ENCODE measurements at places on chromosomes 6 and 20. TPM values are rescaled to one million over a fixed set of nuclear protein-coding genes. Genes with fewer than 3 reads are reported as not detected.
A peak's percentile ranks its signal among the peaks of the same experiment; 100 is the strongest.

DNA sequence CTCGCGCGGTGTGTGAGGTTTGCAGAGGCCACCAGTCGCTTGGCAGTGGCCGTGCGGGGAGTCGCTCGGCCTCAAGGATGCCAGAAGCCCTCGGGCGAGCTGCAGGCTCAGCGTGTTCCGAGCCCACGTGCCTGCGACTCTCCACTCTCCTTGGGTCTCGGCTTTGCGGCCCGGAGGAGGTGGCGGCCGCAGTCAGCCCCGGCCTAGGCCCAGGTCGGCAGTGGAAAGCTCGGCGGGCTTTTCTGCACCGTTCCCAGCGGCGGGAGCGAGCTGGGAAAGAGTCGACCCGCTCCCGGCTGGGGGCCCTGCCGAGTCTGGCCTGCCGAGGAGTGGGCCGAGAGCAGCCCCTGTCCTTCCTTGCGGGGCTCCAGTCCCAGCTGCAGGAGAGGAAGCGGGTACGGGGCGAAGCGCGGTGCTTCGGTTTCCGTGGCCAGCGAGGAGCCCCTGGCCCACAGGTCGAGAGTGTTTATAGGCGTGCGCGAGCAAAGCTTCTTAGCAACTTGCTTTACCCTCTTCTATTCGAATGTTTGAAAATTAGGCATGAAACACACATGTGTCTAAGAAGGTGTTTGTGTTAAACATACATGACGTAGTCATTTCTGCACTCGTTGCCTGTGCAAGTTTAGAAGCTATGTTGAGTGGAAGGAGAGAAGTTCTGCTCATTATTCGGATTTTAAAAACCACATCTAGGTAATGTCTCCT lies 5.6 kb downstream of the FOXC1 start:
- H3K4me1 ChIP-seq: peaks cover 26% of the 10 kb centered on the region
- DNase-seq: no peak
- H3K27ac ChIP-seq: no peak overlapping the region
- H3K36me3 ChIP-seq: no peaks in the 10 kb centered on the region

GRCh38 chr6:122472022-122472340 lies 374 bp upstream of the SERINC1 start:
- DNase-seq: no peak
- no peaks in the 10 kb centered on the region for H3K27me3 ChIP-seq
- H3K27ac ChIP-seq: peak overlapping the region; percentile 98
- H3K4me3 ChIP-seq: peak overlapping the region; percentile 79
- H3K4me1 ChIP-seq: peaks cover 40% of the 10 kb centered on the region

DNA sequence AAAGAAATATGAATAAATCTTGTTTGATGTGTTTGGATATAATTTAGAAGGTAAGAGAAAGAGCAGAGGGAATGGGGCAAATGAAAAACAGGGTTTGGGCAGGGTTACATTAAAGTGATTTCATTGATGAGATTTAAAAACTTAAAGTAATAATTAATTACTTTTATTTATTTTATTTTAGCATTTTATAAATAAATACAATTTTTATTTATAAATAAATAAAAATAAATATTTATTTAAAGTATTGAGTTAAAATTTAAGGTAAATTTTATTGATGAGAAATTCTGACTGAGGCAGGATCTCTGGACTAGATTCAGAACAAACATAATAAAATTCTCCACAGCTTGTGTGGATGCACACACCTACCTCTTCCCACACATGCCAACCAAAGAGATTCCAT lies 584.1 kb upstream of the BTBD3 start:
- no peaks in the 10 kb centered on the region for H3K27me3 ChIP-seq
- no peaks in the 10 kb centered on the region for H3K4me1 ChIP-seq
- no peak overlapping the region for H3K4me3 ChIP-seq

- no peaks in the 10 kb centered on the region for H3K4me1 ChIP-seq
- H3K27ac ChIP-seq: no peak overlapping the region
- H3K4me3 ChIP-seq: no peak overlapping the region
- DNase-seq: no peak
- no peaks in the 10 kb centered on the region for H3K36me3 ChIP-seq
Measured at GRCh38 chr6:64590965-64591675, 955.5 kb downstream of the PHF3 start.

- no peak for DNase-seq
- peaks cover 44% of the 10 kb centered on the region for H3K4me1 ChIP-seq
- no peaks in the 10 kb centered on the region for H3K27me3 ChIP-seq
- no peak overlapping the region for H3K4me3 ChIP-seq
- H3K36me3 ChIP-seq: no peaks in the 10 kb centered on the region
- no peak overlapping the region for H3K27ac ChIP-seq
Measured at GRCh38 chr6:133955582-133956415, 2.8 kb downstream of the TBPL1 start.

DNA sequence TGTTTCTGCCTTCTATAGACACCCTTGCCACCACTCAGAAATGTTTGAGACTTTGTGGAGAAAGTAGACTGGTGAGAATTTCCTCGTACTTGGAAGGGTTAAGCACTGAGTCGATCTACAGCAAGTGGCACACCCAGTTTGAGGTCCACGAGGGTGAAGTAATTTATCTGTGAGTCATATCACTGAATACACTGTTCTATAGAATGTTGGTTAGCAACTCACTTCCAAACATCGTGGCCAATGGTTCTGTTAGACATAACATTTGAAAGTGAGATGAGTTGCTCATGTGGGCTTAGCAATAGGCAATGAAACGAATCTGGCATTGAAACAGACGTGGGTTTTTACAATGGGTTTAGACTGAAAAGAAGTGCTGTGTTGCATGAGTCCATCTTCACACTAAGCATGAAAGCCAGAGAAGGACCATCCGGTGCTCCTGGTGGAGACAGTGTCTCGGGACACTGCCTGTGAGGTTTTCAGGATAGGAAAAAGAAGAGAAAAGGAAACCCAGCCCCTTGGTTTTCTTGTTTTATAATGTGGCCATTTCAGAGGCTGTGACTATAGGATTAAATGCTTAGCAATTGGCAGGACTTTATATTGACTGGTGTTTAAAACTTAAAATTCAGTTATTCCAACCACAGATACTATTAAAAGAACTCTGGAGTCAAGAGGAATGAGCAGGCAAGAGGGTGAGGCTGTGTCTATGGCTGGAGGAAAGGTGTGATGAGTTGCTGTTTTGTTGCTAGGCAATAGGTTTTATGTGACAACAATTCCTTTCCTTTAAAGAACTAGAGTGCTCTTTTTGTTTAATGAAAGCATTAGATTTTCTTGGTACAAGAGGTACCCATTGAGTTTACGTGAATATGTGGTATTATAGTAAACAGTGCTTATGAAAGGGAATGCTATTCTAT lies 31.0 kb upstream of the EZR start:
- peak overlapping the region; percentile 87 for H3K27ac ChIP-seq
- H3K36me3 ChIP-seq: no peaks in the 10 kb centered on the region
- no peak for DNase-seq
- peaks cover 39% of the 10 kb centered on the region for H3K4me1 ChIP-seq

DNA sequence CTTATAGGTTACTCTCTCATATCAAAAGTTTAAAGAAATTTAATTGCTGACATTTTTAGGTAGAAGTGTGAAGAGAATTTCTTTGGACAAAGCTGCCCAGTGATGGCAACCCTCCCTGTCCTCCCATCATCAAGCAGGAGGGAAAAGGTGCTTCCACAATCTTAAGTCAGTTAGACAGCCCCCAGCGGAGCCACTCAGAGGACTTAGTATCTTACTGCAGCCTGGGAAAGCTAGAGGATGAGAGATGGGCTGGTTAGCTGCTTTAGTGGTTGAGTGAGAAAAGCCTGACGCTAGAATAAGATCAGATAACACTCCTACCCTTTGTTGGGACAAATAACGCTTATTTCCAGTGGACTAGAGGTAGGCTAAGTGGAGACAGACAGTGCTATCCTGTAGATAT lies 227.1 kb downstream of the RFPL4B start:
- H3K27me3 ChIP-seq: no peaks in the 10 kb centered on the region
- H3K4me1 ChIP-seq: no peaks in the 10 kb centered on the region
- no peak for DNase-seq

DNA sequence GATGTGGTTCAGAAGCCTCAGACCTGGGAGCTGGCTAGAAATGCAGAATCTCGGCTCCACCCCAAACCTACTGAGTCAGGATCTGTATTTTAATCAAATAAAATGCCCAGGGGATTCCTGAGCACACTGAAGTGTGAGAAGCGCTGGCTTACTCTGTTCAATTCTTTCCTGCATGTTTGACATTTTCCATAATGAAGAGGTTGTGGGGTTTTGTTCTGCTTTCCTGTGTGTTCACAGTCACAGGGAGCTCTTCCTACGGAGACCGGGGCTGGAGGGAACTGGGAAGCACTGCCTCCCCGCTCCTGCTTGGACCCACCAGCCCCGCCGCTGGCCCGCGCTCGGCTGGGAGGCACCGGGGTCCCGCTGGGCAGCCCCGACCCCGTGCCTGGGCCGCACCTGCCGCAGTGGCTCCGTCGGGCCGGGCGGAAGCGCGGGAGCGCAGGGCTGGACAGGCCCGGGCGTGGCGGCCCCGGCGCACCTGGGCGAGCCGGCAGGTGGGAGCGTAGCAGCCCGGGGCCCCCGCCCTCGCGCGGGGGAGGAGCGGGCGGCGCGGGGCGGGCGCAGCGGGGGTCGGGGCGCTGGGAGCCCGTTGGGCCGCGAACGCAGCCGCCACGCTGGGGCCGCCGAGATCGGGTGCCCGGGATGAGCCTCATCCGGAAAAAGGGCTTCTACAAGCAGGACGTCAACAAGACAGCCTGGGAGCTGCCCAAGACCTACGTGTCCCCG lies at the start of gene MAPK13:
MAPK13 (plus strand) TSS at position 573 of the 726 bp plus-strand sequence; CDS start at position 643, 70 bp downstream.
- H3K27me3 ChIP-seq: no peaks in the 10 kb centered on the region
- H3K4me3 ChIP-seq: peak within 1 kb of the TSS; percentile 64
- H3K36me3 ChIP-seq: peaks cover under 1% of the 10 kb centered on the region
- peaks cover 56% of the 10 kb centered on the region for H3K4me1 ChIP-seq

DNA sequence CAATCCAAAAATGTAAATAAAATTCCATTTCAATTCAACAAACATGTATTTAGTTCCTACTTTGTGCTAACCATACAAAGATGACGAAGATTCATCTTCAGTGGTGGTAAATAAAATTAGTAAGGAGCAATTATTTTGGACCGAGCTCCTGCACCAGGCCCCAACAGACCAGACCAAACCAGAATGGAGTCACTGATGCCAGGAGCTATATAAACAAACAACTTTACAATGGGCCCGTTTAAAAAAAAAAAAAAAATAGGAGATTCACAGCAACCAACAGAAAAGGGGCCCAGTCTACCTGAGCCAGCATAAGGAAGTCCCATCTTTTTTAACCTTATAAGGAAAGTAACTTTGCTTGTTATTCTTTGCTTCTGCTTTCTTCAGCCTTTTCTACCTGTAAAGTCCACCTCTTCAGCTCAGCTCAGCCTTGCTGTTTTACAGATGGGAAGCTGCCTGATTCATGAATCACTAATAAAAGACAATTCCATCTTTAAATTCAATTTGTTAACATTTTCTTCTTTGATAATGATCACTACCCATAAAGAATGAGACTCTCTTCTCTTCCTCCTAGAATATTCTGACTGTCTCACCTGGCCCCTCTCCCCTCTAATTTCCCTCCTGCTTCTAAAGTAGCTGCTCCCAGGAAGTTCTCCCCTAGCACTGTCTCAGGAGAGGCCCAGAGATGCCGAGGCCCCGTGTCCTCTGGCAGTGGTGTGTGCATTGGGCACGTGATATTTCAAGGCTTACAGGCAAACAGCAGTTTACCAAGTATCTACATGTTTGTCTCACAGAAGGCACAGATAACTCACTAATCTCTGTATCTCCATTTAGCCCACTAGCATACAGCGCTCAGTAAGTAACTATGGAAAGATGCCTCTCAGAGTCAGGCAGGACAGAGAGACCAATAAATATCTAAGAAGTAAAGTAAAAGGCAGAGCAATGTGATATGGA lies 8.4 kb downstream of the MBOAT1 start:
- no peaks in the 10 kb centered on the region for H3K27me3 ChIP-seq
- H3K4me1 ChIP-seq: peaks cover 55% of the 10 kb centered on the region
- no peaks in the 10 kb centered on the region for H3K36me3 ChIP-seq
- H3K27ac ChIP-seq: no peak overlapping the region
- H3K4me3 ChIP-seq: no peak overlapping the region

- DNase-seq: no peak
- H3K4me3 ChIP-seq: no peak overlapping the region
- H3K27me3 ChIP-seq: no peaks in the 10 kb centered on the region
- no peaks in the 10 kb centered on the region for H3K36me3 ChIP-seq
Measured at GRCh38 chr20:16258766-16259165, 314.5 kb downstream of the KIF16B start.

DNA sequence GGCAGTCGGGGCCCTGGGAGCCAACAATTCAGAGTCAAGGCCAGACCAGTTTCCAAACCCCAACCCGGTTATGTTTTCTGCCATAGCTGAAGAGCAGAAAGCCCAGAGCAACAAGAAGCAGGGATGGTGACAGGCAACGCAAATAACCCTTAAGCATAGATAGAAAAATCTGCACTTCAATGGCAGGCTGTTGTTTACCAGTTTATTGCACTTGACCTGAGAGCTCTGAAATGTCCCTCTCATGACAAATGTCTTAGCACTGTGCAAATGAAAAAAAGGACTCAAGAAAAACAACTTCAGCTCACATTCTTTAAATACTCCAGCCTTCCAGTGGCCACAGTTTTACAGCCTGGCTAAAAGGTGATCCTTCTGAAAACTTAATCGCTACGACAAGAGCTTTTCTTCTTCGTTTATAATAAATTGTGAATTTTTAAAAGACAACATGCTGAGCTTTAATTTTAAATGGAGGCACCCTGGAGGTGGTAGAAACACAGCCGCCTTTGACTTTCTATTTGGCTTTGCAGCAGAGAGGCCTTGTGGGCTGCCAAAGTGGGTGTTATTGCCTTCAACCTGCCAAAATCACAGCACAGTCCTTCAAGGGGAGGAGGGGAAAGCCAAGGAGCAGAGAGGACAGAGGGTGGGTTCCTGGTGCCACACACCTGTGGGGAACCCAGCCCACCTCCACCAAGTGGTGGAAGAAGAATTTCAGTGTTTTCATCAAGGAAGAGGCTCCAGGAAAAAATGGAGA lies 289.5 kb upstream of the CDYL start:
- H3K4me1 ChIP-seq: no peaks in the 10 kb centered on the region
- no peaks in the 10 kb centered on the region for H3K36me3 ChIP-seq
- DNase-seq: no peak

DNA sequence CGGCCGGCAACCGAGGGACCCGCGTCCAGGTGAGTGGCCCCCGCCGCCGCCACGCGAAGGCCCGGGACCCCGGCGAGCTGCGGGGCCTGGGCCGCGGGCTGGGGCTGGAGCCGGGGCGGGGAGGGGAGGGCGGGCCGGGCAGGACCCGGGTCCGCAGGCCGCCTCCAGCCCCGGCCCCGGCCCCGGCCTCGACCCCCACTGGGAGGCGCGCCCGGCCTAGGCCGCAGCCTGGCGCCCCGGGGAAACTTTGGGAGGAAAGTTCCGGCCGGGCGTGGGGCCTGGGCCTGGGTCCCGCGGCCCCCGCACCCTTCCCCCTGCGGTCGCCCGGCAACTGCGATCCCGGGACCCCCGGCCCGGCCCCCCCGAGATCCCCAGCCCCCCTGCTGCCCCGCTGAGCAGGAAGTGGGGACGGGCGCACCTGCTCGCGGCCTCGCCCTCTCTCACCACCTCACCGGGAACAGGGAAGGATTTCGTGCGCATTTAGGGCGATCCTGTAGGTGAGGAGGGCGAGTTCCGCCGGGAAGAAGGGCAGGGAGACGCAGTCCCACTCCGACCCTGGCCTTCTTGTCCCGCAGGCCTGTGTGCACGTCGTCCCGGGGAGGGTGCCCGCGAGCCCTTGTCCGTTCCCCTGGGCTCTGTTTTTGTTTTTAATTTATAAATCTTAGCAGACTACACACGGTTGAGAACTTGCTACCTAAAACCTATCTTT lies 402 bp downstream of the OSBPL2 start:
- peaks cover 30% of the 10 kb centered on the region for H3K4me1 ChIP-seq
- H3K27me3 ChIP-seq: no peaks in the 10 kb centered on the region
- peak overlapping the region; percentile 88 for H3K27ac ChIP-seq
- peaks cover 17% of the 10 kb centered on the region for H3K36me3 ChIP-seq
- peak; percentile 63 for DNase-seq
- peak overlapping the region; percentile 73 for H3K4me3 ChIP-seq

Gene LTA
- total RNA-seq: not detected

Gene TRPC4AP
- 63.2 TPM for total RNA-seq

Gene FAM229B
- 13.6 TPM for total RNA-seq

Gene COL10A1
- 0.24 TPM for total RNA-seq

Gene SAMD3
- 5.5 TPM for total RNA-seq

Gene SLC17A4
- not detected for total RNA-seq

Gene SAMHD1
- total RNA-seq: 293 TPM

Measured in lower lobe of right lung (tissue), 2 donors.